Dorsolateral prefrontal cortex (tissue), 122 donors: ENCODE measurements at places on chromosomes 4 and X. TPM values are rescaled to one million over a fixed set of nuclear protein-coding genes. Genes with fewer than 3 reads are reported as not detected.

The UGT2B11 gene
- total RNA-seq = not detected

The LRCH2 gene
- 8.7 TPM for total RNA-seq

The TRIM60 gene
- total RNA-seq = not detected

GRCh38 chrX:134573683-134574035 lies 84.6 kb downstream of the PLAC1 start:
- DNase-seq = no peak

GRCh38 chr4:127082986-127083385 lies 549.8 kb upstream of the INTU start:
- no peak for DNase-seq

- no peak for DNase-seq
Observed at GRCh38 chr4:189600718-189601435, 339.8 kb upstream of the FRG1 start.

DNA sequence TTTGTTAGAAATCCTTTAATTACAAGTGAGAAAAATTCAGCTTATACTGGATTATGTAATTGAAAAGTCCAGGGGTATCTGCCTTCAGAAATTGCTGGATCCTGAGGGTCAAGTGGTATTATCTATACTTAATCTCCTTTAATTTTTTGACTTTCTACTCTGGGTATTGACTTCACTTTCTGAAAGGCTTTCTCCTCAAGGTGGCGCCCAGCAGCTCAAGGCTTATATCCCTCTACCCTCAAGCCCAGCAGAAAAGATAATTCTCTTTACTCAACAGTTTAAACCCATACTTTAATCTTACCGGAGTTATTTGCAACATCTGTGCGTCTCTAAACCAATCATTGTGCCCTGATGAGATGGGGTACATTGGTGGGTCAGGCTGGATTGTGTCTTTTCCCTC lies 129.5 kb downstream of the LARP7 start:
- no peak for DNase-seq

- DNase-seq = no peak
Observed at GRCh38 chr4:182927505-182927904, 10.3 kb upstream of the DCTD start.
